MCF 10A (cell line): ENCODE measurements at places on chromosomes 1 and 21.
A peak's percentile ranks its signal among the peaks of the same experiment; 100 is the strongest.

- DNase-seq: no peak
Measured at GRCh38 chr1:85228972-85229371, 28.2 kb upstream of the SYDE2 start.

DNA sequence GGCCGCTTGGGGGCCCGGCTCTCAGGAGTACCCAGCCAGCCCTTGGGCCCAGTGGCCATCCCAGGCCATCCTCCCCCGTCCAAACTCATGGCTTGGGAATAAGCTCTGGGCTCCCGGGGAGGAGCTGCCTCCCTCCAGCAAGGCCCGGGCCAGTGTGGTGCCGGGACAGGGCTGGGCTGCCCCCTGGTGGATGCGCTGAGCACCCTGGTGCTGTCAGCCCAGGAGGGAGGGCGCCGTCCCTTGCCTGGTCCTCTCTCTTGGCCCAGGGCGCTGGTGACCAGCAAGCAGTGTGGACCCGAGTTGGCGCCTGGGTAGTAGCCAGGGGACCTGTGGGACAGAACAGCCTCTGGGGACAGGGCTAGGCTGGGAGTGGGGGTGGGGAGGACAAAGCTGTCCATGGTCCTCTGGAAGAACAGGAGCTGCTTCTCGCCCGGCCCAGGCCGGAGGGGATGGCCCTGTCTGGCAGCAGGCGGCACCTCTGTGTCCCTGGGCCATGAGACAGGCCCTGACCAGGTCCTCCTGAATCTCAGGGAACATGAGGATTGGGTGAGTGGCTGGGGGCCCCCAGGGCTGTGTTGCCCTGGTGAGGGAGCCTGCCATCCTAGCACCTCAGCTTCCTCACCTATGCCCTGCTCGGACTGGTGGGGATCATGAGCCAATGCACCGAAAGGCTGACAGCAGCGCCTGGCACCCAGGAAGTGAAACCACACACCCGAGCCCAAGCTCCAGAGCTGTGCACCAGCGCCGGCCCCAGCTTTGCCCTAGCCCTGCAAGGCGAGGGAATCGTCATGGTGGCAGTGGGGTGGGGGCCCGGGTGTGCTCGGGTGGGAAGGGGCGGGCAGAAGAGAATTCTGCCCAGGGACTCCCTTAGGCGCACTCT is 9.4 kb downstream of the MORN1 start:
- peak; percentile 72 for DNase-seq

- DNase-seq: no peak
Measured at GRCh38 chr1:3658231-3658615, 5.9 kb downstream of the TP73 start.

- DNase-seq: no peak
Measured at GRCh38 chr1:109948285-109948630, 36.3 kb upstream of the AHCYL1 start.

DNA sequence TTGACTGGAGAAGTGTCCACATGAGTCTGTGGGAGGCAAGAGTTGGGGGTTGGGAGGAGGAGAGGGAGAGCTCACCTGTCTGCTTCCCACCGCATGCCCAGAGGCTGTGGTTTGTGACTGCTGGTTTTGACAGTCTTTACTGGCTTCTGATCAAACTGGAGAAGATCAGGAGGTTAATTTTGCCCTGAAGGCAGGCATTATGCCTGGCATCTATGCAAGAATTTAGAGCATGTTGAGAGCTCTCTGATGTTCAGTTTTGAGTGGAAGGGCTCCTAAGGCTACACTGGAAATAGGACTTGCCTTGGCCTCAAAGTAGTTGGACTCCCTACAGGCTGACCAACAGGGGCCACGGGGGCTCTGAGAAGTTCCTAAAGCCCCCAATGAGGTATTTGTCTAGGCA is 101.6 kb downstream of the TLR5 start:
- DNase-seq: no peak
